T1000 (cell line): ENCODE measurements at places on chromosomes 7 and 10.

DNA sequence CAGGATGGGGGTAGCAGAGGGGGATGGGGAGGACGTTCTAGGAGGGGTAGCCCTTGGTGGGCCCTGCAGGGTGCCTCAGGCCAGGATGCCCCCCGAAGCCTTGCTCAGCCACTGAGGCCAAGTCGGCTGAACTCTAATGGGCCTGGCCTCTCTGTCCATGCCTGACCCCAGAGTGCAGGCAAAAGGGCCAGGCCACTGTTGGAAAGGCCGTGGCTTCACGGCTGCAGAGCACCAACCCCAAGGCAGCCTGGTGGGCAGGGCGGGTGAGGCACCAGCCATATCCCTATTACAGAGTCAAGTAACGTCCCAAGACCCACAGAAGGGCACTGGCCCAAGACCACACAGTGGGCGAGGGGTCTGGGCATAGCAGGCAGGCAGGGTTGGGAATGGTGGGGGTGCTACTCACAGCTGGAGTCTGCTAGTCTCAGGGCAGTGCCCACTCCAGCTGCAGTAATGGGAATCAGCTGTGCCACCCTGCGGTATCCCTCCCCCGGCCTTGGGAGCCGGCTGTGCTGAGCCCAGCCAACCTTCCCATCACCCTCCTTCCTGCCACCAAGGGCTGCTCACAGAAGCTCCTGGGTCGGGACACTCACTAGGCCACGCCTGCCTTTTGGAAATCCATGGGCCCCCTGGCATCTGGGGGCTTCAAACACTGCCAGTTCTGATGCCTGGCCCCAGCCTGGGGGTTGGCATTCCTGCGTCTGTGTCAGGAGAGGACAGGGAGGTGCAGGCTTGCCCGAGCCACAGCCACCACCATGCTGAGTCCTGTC lies 4.0 kb upstream of the LFNG start:
- no peak for DNase-seq

- DNase-seq = no peak
These were observed 57.8 kb upstream of the TNRC18 start for GRCh38 chr7:5481241-5482019.

DNA sequence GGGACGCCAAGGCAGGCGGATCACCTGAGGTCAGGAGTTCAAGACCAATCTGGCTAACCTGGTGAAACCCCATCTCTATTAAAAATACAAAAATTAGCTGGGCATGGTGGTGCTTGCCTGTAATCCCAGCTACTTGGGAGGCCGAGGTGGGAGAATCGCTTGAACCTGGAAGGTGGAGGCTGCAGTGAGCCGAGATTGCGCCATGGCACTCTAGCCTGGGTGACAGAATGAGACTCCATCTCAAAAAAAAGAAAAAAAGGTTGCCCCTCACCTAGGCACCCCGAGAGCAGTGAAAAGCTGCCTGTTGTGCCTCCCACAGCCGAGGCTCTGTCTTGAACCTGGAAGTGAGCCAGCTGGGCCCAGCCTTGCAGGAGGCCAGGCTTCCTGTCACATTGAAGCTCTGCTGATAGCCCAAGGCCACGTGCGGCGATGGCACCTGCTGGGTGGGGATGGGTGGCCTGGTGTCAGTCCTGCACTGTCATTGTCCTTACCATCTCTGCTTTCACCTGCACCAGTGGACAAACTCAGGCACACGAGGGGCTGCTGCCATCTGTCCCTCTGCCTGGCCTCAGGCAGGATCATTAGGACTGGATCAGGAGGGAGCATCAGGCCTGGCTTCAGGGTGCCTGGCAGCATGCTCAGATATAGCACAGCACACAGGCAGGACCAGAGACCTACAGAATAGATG lies 37.8 kb downstream of the DNAJB12 start:
- DNase-seq = no peak

DNA sequence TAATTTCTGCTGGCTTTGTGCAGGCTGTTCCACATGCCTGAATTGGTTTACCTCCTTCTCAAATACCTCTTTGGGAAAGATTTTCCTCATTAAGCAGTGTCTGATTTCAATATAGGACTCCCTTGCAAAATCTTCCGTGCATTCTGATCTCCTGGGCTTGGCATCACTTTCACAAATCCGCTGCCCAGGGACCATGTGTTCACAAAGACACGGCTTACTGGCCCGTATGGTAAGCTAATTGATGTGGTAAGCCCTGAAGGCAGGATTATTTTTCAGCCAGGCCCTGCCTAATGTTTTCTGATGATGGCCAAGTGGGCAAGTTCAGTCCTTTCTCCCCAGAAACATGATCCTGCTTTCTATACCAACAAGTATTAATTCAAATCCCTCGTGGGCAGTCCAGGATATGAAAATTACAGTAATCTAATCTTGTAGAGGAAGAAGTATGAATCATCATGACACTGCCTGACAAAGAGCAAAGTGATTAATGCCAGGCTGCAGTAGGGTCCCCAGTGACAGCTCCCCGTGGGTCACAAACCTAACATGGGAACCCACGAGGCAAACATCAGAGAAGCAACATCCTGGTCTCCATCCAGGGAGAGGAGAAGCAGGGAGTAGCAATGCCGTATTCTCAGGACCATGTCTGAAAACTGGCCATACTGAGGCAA lies 11.6 kb upstream of the SVIL start:
- peak; percentile 70 for DNase-seq

- DNase-seq = no peak
These were observed 507.6 kb downstream of the GRID1 start for GRCh38 chr10:85858776-85859515.

DNA sequence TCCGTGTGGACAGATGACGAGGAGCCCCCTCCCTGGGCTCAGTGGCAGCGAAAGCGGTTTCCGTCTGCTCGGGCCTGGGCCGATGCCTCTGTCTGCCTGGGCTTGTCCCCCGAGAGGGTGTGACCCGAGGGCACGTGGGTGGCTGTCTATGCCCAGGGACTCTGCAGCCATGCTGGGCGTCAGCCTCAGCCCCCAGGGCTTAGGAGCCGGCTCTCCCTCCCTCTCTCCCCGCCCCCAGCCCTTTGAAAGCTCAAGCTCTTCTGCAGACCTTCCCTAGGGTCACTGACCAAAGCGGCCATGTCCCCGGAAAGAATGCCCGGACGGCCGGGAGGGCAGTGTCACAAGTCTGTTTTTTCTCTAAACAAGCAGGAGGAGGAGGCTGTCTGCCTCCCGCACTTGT lies 7.1 kb downstream of the MICALL2 start:
- DNase-seq = no peak

- DNase-seq = no peak
These were observed 9.9 kb upstream of the FAM107B start for GRCh38 chr10:14784459-14785055.

DNA sequence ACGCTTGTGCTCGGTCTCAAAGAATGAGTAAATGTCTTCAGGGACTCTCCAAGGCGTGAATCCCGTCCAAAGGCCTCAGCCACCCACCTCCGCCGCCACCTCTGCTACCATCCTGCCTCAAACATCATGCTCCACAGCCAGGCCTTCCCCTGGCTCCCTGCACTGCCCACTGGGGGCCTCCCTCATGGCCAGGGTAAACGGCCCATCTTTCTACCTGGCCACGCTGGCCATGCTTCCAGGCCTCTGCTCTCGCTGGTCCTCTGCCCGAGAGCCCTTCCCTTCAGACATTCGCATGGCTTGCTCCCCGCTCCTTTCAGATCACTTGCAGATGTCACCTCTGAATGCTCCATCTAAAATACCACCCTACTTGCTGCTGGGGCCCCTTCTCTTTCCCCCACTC lies 40.2 kb downstream of the ZNF783 start:
- DNase-seq = no peak

- no peak for DNase-seq
These were observed 4.5 kb upstream of the ASB10 start for GRCh38 chr7:151191544-151191943.

GRCh38 chr7:107811934-107812333 lies 8.9 kb upstream of the SLC26A3 start:
- no peak for DNase-seq

- no peak for DNase-seq
These were observed 39.6 kb upstream of the MET start for GRCh38 chr7:116632384-116632783.

DNA sequence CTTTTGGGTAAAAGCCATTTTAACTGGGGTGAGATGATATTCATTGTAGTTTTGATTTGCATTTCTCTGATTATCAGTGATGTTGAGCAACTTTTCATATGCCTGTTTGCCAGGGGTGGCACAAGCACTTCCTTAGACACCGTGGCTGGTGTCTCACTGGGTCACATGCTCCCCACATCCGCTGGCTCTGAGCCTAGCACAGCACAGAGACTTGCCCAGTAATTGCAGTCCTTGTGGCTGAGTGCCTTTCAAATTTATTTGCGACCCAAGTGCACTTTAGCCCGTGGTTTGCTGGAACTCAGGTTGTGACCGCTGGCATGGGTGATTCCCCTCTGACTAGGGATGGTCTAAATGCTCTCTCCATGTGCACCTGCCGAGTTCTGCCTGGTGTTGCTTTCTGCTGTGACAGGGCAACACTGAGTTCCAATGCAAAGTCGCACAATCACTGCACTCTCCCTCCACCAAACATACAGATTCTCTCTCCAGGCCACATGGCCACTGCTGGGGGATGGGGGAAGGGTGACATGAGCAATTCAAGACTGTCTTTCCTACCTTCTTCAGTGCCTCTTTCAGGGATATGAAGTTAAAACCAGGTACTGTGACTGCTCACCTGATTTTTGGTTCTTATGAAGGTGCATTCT lies 66.5 kb downstream of the ZNF277 start:
- no peak for DNase-seq

DNA sequence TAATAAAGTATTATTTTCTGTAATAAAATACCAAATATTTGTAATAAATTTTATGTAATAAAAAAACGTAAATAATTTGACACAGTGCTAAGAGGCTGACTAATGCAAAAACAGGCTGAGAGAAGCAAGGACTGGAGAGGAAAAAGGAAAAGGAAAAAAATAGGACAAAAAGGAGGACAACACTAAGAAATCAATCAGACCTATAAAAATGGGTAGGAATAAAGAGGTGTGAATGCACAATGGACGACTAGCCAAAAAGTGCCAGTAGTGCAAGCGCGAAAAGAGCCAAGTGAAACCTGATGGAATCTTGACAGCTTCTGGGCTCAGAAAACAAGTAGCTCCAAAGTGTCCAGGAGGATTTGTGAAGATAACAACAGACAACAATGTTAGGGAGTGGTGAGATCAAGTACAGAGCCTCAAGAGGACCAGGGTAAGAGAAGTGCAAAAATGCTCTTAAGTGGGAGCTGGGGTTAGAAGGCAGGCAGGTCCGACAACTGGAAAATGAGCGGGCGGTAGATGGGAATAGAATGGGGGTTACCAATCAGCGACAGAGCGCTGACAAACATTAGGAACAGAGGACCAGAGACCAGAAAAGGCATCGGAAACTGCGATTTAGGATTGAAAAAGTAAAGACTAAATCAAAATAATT lies 1.2 kb downstream of the BRAF start:
- no peak for DNase-seq

DNA sequence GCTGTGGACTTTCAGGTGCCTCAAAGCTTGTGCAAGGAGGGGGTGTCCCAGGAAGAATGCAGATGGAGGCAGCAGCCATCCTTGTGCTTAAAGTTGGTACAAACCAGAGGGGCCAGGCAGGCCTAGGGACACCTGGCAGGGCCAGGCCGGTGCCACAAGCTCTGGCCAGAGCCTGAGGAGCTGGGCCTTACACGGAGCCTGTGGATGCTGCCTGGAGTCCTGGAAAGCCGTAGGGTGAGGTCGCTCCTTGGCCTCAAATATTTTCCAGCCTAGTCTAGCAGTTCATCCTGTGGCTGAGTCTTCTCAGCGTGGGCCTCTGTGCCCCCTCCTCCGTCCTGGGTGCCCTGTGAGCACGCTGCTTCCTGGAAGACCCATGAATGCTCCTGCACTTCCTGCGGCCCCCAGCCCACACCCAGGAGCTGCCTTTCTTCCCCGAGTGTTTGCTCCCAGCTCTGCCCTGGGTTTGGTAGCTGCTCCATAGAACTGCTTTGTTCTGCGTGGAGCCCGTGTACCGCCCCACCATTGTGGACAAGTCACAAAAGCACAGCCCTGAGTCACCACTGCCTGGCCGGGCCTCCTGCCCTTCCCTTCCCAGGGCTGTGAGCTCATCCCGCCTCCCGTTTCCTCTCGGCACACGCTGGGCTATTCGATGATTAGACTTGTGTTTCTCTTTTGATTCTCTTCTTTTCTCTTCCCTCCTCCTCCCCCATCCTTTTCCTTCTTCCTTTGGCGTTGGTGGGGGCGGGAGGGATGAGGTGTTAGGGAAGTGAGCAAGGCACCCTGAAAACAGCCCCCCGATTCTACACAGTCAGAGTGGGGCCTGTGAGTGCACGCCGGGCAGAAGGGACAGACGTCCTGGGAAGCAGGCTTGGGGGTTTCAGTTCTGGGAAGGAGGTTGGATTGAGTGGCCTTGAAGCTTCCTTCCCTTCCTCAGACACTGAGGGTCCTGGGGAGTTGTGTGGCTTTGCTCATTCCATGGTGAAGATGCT lies 73.2 kb upstream of the SHH start:
- peak; percentile 41 for DNase-seq

GRCh38 chr10:100998183-100998990 lies 1.2 kb upstream of the LZTS2 start:
- DNase-seq = peak; percentile 53

- DNase-seq = no peak
These were observed 901 bp upstream of the CCNY start for GRCh38 chr10:35335133-35336083.

- DNase-seq = no peak
These were observed 675.0 kb upstream of the ANKRD30A start for GRCh38 chr10:36450380-36450779.

- no peak for DNase-seq
These were observed 470.4 kb upstream of the IGFBP3 start for GRCh38 chr7:46391231-46392201.

DNA sequence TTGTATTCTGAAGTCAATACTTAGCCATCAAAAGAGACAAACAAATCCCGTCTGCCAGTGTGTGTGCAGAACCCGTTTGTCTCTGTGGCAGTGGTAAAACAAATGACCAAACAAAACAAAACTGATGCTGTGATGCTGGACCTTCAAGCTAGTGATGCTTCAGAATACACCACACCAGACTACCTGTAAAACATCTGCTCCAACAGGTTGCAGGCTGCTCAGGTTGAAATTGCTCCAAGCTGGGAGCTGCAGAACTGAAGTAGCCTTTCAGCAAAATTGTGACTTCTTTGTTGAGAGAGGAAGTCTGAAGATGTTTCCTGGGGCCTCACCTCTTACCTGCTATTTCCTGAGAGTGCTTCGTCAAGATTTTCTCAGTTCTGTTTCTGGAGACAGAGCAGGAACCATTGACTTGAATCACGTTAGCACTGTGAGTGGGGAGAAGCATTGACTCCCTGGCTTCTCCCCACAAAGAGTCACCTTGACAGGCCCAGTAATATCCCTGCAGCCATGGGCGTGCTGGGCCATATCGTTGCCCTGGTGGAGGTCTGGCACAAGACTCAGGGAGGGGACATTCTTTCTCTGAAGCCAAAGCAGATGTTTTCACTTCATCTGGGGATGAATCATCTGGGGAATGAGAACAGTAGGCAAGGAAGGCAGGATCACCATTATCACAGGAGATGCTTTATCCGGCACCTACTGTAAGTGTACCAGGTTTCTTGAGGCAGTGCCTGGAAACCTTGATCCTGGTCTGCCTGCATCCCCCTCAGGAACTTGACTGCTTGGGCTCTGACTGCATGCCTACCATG lies 80.2 kb downstream of the RBM20 start:
- DNase-seq = no peak
